ENCODE measurements at places on chromosomes 13 and 19. TPM values are rescaled to one million over a fixed set of nuclear protein-coding genes. Genes with fewer than 3 reads are reported as not detected.

Gene C19orf81
- not detected for total RNA-seq

Gene MCF2L
- total RNA-seq = not detected

Gene FFAR2
- not detected for total RNA-seq

Gene STXBP2
- 102 TPM for total RNA-seq

Gene MPV17L2
- 15.4 TPM for total RNA-seq

Gene GADD45GIP1
- total RNA-seq = 44.4 TPM

Gene ELF1
- total RNA-seq = 73.7 TPM

Gene ZNF480
- total RNA-seq = 13.1 TPM

Gene ZNF667
- total RNA-seq = not detected

Gene ZSCAN4
- total RNA-seq = not detected

- no peak overlapping the region for H3K27ac ChIP-seq
- H3K27me3 ChIP-seq = no peaks in the 10 kb centered on the region
- H3K4me1 ChIP-seq = no peaks in the 10 kb centered on the region
- no peak overlapping the region for H3K4me3 ChIP-seq
- H3K36me3 ChIP-seq = no peaks in the 10 kb centered on the region
- DNase-seq = peak; percentile 29
These were observed 690 bp downstream of the HCN2 start for GRCh38 chr19:590396-590745.

- DNase-seq = no peak
- no peak overlapping the region for H3K27ac ChIP-seq
- H3K4me3 ChIP-seq = no peak overlapping the region
- peaks cover 12% of the 10 kb centered on the region for H3K36me3 ChIP-seq
- no peaks in the 10 kb centered on the region for H3K4me1 ChIP-seq
These were observed 995.9 kb downstream of the UQCRFS1 start for GRCh38 chr19:28217022-28217421.

- H3K4me3 ChIP-seq = no peak overlapping the region
- no peaks in the 10 kb centered on the region for H3K27me3 ChIP-seq
- peaks cover 5% of the 10 kb centered on the region for H3K36me3 ChIP-seq
- DNase-seq = no peak
- H3K27ac ChIP-seq = no peak overlapping the region
These were observed 230.9 kb downstream of the COG6 start for GRCh38 chr13:39886336-39886735.

- no peaks in the 10 kb centered on the region for H3K36me3 ChIP-seq
- no peaks in the 10 kb centered on the region for H3K27me3 ChIP-seq
- H3K27ac ChIP-seq = no peak overlapping the region
- peak overlapping the region; percentile 84 for H3K4me3 ChIP-seq
- H3K4me1 ChIP-seq = peaks cover 11% of the 10 kb centered on the region
- no peak for DNase-seq
These were observed 2.1 kb downstream of the ANKRD27 start for GRCh38 chr19:32672841-32673240.

GRCh38 chr13:114025714-114026431 lies 52.0 kb upstream of the C13orf46 start:
- H3K4me1 ChIP-seq = no peaks in the 10 kb centered on the region
- H3K4me3 ChIP-seq = no peak overlapping the region
- no peak overlapping the region for H3K27ac ChIP-seq
- DNase-seq = no peak

DNA sequence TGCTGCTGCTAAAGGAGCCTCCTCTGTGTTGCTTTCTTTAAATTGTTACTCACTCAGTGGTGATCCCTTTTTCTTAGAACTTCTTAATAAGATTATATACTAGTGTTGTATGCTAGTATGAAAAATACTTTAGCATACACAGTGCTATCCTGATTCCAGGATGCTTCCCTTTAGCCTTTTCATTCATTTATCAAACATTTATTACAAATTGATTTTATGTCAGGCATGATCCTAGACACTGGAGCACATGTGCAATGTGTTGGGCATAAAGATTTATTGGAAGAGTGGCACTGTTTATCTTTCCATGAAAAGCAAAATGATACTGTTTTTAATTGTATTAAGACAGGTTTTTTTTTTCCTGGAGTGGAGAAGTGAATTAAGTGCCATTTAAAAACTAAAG lies 249.6 kb downstream of the GPC5 start:
- H3K36me3 ChIP-seq = no peaks in the 10 kb centered on the region
- no peaks in the 10 kb centered on the region for H3K27me3 ChIP-seq
- no peak for DNase-seq
- H3K4me3 ChIP-seq = no peak overlapping the region

- no peak overlapping the region for H3K4me3 ChIP-seq
- H3K4me1 ChIP-seq = no peaks in the 10 kb centered on the region
- DNase-seq = no peak
- H3K27me3 ChIP-seq = no peaks in the 10 kb centered on the region
- peaks cover 6% of the 10 kb centered on the region for H3K36me3 ChIP-seq
- H3K27ac ChIP-seq = no peak overlapping the region
These were observed 89.7 kb downstream of the RAB20 start for GRCh38 chr13:110471833-110472162.

DNA sequence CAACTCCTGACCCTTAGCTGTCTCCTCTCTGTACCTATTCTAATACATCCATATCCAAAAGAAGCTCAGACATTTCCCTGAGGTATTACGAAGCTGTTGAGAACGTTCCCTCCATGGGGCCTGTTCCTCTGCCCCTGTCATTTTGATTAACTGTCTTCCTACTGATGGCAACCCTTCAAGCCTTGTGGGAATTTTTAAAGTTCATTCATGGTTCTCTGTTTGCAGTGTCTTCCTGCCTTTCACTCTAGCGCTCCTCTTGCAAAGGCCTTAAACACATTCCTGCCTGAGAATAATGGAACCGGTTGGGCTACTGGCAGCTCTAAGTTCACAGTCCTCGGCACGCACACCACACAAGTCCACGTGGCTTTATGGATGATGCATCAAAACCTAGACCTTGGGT lies 66.1 kb downstream of the LHFPL6 start:
- H3K27me3 ChIP-seq = no peaks in the 10 kb centered on the region
- peaks cover 4% of the 10 kb centered on the region for H3K4me1 ChIP-seq
- H3K4me3 ChIP-seq = no peak overlapping the region
- no peak for DNase-seq
- no peaks in the 10 kb centered on the region for H3K36me3 ChIP-seq
- H3K27ac ChIP-seq = no peak overlapping the region

DNA sequence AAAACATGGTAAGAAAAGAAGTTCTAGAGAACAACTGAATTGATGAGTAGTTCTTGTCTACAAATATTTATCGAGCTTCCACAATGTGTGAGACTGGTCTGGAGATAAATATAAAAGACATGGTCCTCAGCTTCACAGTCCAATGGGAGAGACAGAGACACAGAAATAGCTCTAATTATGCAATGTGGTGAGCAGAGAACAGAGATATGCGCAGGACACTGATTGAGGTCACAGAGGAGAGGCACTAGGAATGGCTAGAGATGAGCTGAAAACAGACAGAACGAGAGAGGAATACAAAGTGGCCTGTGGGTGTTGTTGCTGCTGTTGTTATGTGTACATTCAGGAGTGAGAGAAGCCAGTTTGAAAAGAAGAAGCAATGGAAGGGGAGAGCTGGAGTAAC lies 53.2 kb downstream of the GPALPP1 start:
- no peak for DNase-seq
- no peaks in the 10 kb centered on the region for H3K27me3 ChIP-seq
- H3K27ac ChIP-seq = no peak overlapping the region
- no peak overlapping the region for H3K4me3 ChIP-seq

DNA sequence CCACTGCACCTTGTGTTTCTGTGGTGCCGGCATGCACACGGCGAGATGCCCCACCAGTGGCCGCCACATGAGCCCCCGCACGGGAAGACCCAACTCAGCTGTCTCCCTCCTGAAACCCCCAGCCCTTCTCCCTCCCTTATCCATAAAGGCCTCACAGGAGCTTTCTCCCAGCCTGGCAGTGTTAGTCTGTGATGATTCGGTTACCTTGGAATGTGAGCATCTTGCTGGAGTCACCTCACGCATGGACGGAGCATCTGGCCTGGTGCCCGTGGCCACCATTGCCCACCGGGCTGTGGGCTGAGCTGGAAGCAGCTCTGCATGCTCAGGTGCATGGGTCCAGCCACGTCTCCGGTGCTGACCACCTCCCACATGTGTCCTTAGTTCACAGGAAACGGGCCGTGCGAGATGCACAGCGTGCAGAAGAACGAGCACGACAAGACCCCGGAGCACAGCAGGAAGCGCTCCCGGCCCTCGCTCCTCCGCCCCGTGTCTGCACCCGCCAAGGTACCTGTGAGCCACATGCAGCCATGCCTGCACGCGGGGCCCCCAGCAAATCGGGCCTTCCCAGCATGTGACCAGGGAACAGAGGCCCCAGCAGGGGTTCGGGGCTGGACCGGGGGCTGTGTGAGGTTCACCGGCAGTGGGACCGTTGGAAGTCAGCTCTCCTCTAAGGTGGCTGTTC lies 22.0 kb downstream of the SIN3B start:
- no peaks in the 10 kb centered on the region for H3K27me3 ChIP-seq
- no peak overlapping the region for H3K4me3 ChIP-seq
- peaks cover 80% of the 10 kb centered on the region for H3K36me3 ChIP-seq
- no peak for DNase-seq
- no peak overlapping the region for H3K27ac ChIP-seq
- H3K4me1 ChIP-seq = no peaks in the 10 kb centered on the region

- no peak for DNase-seq
- no peak overlapping the region for H3K27ac ChIP-seq
- no peaks in the 10 kb centered on the region for H3K27me3 ChIP-seq
- no peaks in the 10 kb centered on the region for H3K4me1 ChIP-seq
- no peak overlapping the region for H3K4me3 ChIP-seq
These were observed 120.4 kb upstream of the FREM2 start for GRCh38 chr13:38566519-38566918.

GRCh38 chr19:29247471-29247870 lies 34.5 kb upstream of the UQCRFS1 start:
- no peaks in the 10 kb centered on the region for H3K4me1 ChIP-seq
- H3K36me3 ChIP-seq = no peaks in the 10 kb centered on the region
- H3K4me3 ChIP-seq = no peak overlapping the region
- H3K27ac ChIP-seq = no peak overlapping the region
- DNase-seq = no peak

DNA sequence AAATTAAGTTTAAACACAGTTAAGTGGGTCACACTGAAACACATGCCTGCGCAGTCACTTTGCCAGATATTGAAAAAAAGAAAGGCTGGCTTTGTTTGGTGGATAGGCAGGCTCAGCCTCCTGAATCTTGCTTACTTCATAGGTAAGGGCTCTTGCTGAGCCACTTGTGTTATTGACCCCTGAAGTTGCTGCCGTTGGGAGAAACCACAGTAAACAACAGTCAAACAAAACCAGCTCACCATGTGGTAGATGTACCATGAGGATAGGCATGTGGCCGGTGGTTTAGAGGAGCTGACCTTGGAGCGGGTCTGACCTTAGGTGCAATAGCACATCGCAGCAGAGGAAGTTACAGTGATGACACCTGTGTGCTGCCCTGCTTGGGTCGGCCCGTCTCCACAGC lies 52.2 kb downstream of the SPATA13 start:
- no peaks in the 10 kb centered on the region for H3K27me3 ChIP-seq
- H3K36me3 ChIP-seq = no peaks in the 10 kb centered on the region
- DNase-seq = no peak
- H3K4me1 ChIP-seq = peaks cover 10% of the 10 kb centered on the region
- no peak overlapping the region for H3K27ac ChIP-seq

DNA sequence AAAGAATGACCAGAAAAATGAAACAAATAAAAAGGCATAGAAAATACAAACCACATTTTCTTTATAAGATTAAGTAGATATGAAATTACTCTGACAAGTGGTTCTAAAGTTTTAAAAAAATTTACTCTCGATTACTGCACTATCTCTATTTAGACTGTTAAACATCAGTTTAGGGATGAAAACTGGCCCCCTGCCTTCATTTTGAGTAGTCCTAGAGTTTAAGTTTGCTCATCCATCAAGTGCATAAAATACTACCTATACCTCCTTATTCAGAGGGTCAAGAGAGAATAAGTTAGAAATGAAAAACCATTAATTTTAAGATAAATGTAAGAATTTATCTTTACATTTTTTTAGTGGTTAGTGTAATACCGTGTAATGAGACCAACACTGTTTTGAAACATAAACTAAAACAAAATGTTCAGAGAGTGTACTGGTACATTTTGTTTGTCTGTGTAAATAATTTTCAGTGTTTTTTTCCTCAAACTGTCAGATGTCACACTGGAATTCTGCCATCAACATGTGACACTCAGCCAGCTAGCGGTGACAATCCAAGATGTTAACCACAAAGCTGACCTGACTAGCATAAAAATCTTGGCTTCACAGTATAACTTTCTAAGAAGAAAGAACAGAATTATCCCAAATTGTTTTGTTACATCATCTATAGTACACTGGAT lies 184.8 kb upstream of the PCDH20 start:
- no peak overlapping the region for H3K27ac ChIP-seq

DNA sequence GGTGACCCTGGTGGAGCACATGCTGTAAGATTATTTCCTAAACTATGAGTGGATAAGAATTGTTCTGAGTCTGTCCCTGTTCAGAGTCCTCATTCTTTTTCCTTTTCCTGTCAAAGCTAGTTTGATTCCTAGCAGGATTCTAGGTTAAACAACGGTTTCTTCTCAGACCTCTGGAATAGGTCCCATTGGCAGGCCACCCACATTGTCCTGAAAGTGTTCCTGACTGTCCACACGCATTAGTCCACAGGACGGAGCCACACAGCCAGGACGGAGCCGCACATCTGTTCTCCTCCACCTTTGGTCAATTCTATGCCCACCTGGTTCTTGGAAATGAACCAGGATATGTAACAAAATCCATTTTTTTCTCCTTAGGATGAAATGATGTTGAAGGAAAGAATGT lies 46.1 kb downstream of the ANKRD10 start:
- H3K27ac ChIP-seq = no peak overlapping the region
- no peak for DNase-seq
- H3K27me3 ChIP-seq = no peaks in the 10 kb centered on the region
- H3K4me1 ChIP-seq = peaks cover 6% of the 10 kb centered on the region
- H3K36me3 ChIP-seq = no peaks in the 10 kb centered on the region
- no peak overlapping the region for H3K4me3 ChIP-seq

DNA sequence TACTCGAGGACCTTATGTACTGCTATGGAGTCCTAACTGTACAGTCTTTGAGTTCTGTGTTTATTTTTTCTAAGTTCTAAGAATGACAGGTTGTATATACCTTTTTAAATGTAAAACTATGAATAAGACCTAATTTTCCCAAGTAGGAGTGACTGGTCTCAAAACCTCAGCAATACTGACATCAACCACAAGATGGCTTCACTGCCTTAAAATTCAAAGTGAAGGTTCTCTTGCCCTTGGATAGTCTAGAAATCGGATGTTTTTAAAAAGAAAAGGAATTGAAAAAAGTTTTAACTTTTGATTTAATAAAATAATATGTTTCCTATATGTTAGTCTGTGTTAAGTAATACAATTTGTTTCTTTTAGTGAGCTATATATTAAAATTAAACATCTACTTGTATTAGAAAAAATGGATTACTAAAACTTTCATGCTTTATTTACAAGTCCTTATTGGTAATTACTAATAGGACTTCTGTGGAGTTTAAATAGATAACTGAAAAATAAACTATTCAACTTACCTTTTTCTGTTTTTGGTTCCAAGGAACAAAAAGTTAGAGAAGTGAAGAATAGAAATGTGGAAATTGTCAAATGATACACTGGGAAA lies 52.0 kb downstream of the TDRD3 start:
- no peaks in the 10 kb centered on the region for H3K4me1 ChIP-seq
- H3K36me3 ChIP-seq = no peaks in the 10 kb centered on the region
- no peak overlapping the region for H3K27ac ChIP-seq

All from MCF 10A (cell line).